Gastroesophageal sphincter (tissue), 4 donors: ENCODE measurements at places on chromosomes 1 and 21. TPM values are rescaled to one million over a fixed set of nuclear protein-coding genes. Genes with fewer than 3 reads are reported as not detected.
A peak's percentile ranks its signal among the peaks of the same experiment; 100 is the strongest.

GRCh38 chr21:31900121-31900895 lies 27.5 kb downstream of the HUNK start:
- ATAC-seq: no peak

The NHLH2 gene
- not detected for total RNA-seq

- ATAC-seq: no peak
Measured at GRCh38 chr1:153251562-153251961, 7.9 kb upstream of the LORICRIN start.

DNA sequence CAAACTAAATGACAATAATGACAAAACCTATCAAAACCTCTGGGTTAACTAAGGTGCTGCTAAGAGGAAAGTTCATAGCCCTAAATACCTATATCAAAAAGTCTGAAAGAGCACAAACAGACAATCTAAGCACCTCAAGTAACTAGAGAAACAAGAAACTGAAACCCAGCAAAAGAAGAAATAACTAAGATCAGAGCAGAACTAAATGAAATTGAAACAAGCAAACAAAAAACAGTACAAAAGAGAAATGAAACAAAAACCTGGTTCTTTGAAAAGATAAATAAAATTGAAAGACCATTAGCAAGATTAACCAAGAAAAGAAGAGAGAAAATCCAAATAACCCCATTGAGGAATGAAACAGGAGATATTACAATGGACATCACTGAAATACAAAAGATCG lies 44.8 kb upstream of the KIAA0040 start:
- no peak for ATAC-seq

DNA sequence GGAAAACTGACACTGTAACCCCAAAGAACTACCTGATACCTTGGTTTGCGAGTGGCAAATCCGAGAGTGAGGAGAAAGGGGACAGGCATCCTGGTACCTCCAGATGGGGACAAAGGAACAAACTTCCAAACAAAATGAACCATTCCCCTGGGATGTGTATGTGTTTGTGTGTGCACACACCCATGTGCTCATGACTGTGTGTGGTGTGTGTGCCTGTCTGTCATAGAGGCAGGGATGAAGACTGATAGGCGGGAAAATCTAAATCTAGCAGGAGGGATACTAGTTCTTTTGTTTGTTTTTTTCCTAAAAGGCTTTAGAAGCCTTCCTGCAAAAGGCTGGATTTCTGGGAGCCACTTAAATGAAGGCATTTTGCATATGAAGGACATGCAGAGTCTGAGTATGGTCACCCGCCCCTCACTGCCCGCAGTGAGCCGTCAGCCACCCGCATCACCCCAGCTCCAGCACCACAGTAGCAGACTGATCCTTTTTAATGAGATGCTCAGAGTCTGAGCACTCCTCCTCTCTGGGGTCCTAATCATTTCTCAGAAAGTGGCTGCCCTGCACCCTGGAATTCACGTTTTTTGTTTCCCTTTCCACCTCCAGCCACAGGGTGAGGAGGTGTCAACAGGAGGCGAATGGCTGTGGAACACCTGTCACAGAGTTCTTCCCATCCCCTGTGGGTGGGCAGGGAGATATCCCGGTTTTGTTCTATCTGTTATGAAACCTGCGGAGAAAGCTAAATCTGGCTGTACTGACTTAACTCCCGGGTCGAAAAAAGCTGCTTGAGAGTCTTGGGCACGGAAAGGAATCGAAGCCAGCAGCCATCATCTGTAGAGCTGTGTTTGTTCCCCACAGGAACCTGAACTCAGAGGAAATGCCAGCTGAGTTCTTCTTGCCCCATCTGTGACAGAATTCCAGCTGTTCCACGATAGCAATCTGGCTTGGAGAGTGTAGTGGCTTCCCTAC lies 34.9 kb downstream of the UTP25 start:
- ATAC-seq: no peak

DNA sequence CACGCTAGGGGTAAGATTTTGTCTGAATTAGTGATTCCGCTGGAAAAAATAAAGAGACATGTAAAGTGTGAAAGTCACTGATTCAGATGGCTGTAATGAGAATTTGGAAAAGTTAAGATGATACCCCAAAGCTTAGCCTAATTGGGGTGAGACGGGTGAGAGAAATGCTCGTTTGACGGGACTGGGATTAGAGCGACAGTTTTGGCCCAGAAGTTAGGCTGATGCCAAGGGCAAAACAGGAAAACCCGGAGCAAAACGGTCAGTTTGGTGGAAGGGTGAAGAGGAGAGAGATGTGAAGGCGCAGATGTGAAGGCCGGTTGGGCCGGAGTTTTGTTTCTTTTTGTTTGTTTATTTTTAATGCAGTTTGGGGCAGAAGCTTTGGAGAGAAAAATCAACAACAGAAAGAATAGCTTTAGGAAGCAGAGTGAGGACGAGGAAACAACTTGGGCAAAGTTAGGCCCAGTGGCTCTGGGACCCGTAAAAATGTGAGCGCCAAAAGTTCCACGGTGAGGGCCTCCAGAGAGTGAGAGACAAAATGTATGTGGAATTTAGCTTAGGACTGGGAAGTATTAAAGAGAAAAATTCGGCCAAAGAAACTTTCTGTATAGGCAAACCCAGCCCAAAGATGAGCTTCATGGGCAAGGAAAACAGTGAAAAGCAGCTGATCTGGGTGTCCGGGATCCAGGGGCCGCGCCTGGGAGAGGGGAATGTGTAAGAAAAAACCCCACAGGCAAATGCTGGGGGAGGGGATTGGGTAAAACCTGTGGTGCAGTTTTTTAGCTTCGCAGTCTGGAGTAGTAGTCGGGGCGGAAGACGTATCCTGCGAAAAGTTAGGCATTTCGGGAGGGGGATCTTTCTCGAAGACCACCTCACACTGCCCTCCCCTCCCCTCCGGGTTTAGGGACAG lies 1.2 kb downstream of the DMRTA2 start:
- ATAC-seq: no peak

DNA sequence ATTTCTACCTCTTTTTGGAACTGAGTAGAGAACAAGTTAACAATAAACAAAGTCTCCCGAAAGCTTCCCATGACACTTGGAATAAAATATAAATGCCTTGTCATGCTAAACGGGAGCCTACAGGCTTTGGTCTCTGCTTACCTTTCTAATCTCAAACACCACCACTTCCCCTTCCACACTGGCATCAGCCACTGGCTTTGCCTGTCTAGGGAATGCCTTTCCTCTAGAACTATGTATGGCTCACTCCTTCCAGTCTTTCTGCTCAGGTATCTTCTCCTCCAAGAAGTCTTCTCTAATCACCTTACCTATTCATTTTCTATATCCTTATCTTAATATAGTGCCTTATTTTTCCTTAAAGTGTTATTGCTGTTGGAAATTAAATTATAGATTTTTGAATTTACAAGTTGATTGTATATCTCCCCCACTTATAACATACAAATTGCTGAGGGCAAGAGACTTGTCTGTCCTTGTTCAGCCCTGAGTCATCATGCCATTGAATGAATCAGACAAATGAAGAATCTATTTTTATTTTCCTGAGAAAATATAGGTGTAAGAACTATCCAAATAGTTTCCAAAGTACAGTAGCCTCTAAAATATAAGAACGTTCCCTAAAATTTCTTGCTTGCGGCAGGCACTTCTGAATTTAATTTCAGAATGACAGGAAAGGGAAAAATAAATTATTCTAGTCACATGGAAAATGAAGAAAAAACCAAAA lies 119.2 kb downstream of the TM2D1 start:
- no peak for ATAC-seq

The PRELP gene
- total RNA-seq: 149 TPM

DNA sequence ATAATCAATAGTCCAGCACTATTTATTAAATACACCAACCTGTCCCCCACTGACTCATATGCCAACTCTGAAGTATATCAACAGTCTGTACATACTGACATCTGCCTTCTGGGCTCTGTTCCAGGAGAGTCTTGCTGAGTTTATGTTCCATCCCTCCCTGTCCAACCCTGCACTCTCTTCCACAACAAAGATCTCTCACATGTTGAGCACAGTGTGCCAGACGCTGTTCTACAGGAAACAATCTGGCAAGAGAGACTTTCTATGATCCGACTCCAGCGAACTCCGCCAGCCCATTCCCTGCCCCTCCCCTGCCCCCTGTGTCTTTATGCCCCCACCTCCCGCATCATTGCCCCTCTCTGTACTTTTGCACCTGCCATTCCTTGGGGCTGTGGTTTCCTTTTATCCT lies 3.4 kb downstream of the LACTBL1 start:
- ATAC-seq: peak; percentile 55

The SAMD11 gene
- 14.5 TPM for total RNA-seq

- no peak for ATAC-seq
Measured at GRCh38 chr1:162856260-162856659, 4.7 kb downstream of the CCDC190 start.

DNA sequence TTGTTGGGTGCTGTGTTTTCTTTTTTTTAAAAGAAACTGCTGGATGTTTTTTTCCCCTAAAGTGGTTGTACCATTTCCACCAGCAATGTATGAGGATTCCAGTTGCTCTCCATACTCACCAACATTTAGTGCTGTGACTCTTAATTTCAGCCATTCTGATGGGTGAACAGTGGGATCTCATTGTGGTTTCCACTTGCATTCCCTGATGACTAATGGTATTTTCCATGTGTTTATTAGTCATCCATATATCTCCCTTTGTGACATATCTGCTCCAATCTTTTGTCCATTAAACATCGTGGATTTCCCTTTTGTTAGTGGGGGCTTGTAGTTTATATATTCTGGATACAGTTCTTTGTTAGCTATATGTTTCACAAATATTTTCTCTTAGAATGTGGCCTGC lies 206.0 kb downstream of the CAMTA1 start:
- ATAC-seq: no peak

- no peak for ATAC-seq
Measured at GRCh38 chr1:22490309-22490708, 38.7 kb downstream of the ZBTB40 start.

DNA sequence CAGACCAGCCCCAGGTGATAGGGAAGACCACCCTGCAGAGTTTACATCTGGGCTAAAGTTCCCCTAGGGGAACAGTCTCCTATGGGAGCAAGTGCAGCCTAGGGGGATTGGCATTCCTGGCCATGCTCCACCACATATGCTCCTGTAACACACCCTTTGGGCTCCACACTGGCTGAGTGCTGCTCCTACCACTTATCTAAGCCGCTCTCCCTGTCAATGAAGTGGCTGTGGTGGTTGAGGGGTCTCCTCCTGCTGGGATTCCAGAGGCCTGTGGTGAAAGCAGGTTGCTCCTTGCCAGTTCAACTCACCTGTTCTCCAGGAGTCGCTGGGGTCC lies 51.1 kb downstream of the COL24A1 start:
- no peak for ATAC-seq

DNA sequence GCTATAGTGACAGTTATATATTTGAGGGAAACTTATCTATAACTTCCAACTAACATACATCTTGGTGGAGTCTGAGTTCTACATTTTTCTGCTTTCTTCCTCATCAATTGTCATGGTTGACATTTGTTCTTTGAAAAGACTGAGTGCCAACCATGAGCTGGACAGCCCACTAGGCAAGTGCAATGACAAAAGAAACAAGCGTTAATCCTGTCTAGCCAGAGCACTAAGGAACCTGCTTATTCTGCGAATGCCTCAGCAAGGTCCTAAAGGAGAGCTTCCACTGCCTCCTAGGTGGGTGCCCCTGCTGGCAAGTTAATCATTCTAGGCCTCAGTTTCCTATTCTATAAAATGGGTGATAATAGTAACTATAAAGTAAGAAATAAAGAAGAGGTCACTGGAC lies 44.8 kb downstream of the IRF2BP2 start:
- ATAC-seq: no peak

The FCRL1 gene
- total RNA-seq: not detected
